ENCODE measurements at places on chromosomes 3 and 15.
A peak's percentile ranks its signal among the peaks of the same experiment; 100 is the strongest.

- no peak for DNase-seq
Measured at GRCh38 chr15:90035840-90036230, 34.7 kb downstream of the ZNF710 start.

- no peak for DNase-seq
Measured at GRCh38 chr3:105970283-105970682, 101.5 kb upstream of the CBLB start.

DNA sequence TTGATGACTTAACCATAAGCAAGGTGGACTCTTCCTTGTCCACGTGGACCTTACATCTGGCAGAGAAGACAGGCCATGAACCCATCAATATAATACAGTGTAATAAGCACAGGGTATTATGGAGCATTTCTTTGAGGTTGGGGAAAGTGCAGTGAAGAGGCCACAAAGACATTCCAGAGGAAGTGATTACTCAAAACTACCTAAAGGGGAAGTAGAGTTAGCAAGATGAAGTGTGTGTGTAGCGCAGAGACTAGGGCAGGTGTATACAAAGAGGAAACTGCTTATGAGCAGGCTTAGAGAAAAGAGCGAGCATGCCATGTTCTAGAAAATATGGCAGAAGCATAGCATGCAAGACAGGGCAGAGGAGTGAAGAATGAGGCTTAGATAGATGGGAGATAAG lies 17.9 kb downstream of the CP start:
- no peak for DNase-seq

GRCh38 chr3:31197941-31198340 lies 303.5 kb upstream of the GADL1 start:
- DNase-seq = no peak

GRCh38 chr3:194374935-194375334 lies 5.4 kb upstream of the LRRC15 start:
- no peak for DNase-seq

GRCh38 chr3:154884952-154885351 lies 195.2 kb upstream of the MME start:
- no peak for DNase-seq

- DNase-seq = peak; percentile 53
Measured at GRCh38 chr3:10992017-10992942, at the start of gene SLC6A1. TSS of gene SLC6A1 (plus strand) at chr3:10992748. CDS start at chr3:11017212, 24,464 bp downstream.

GRCh38 chr15:50068016-50068415 lies 51.0 kb downstream of the ATP8B4 start:
- DNase-seq = no peak

DNA sequence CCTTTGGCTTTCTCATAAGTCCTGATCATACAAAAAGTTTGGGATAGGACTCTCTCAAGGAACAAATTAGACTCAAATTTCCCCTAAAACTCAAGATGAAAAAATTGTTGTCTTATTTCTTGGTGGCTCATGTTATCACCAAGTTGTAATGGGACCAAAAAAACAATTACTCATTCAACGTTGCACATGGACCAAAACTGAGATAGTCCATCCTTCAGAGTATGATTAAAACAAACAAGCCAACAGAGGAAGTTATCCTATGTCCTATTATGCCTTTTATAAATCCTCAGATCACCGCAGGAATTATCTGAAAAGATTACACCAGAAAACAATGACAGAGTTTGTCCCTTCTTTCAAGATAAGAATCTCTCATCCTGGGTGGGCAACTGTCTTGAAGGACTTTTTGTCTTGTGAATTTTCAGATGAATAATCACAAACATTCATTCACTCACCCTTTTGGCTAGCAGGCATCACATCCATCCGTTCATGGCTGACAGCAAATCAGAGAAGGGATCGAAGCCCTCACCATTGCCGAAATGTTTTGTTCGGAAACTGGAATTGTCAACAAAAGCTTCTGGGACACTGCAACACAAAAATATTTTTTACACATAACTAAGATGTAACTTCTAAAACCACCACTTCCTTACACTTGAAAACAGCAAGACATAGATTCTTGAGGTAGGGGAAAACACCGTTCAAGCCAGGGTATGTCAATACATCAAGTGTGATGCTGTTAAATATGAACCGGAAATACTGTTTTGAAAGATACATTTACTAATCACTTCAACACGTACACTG lies 90.4 kb downstream of the FOXP1 start:
- no peak for DNase-seq

DNA sequence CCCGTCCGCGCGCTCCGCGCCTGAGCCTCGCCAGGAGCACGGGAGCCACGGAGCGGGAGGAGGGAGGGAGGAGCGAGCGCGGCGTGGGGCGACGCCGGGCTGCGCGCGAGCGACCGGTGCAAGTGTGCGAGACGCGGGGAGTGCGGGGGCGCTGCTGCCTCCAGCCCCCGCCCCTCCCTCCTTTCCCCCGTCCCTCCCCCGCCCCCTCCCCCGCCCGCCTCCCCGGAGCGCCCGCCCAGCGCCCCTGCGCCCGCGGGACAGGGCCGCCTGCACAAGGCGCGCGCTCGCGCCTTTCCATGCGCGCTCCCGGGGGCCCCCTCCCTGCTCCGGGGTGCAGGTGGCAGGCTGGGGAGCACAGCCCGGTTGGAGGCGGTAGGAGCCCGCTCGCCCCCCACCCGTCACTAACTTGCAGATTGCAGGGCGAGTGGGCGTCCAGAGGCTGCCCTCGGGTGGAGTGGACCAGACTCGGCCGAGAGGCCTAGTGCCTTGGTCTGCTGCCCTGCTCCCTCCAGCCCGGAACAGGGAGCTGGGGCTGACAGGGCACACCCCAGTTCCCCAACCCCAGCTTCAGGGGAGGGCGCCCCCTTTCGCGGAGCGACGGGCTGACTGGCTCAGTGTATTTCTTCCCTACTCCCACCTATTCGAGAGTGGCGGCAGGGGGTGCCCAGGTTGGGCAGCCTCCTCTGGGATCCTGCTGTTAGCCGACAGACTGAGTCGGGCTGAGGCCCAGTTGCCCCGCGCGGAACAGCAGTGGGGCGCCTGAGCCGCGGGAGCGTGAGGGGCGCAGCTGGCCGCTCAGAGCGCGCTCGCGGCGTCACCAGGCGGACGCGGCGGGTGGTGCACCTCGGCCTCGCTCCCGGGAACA lies at the start of gene WNT7A:
TSS of gene WNT7A (minus strand) at position 126 of the 865 bp plus-strand sequence. CDS start 255 bp downstream, outside the sequence.
- DNase-seq = peak; percentile 61

GRCh38 chr3:189517981-189518380 lies 113.2 kb upstream of the TP63 start:
- DNase-seq = no peak

DNA sequence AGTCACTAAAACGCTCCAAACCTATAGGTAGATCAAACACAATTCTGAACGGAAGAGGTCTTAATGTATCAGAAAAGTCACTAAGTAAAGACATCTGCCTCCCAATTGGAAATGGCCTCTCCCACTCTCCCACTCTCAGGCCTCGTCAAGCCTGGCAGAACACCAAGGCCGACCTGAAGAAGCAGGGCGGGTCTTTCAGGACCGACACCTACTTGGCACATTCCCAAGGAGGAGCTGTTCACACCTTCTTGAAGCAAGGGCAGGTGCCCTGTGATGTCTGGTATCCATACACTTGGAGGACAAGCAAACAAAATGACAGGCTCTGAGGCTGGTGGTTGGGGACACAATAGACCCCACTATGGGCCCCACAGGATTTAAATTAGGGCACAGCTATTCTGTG lies 30.0 kb downstream of the XXYLT1 start:
- DNase-seq = no peak

- no peak for DNase-seq
Measured at GRCh38 chr3:41250825-41251224, 51.5 kb downstream of the CTNNB1 start.

DNA sequence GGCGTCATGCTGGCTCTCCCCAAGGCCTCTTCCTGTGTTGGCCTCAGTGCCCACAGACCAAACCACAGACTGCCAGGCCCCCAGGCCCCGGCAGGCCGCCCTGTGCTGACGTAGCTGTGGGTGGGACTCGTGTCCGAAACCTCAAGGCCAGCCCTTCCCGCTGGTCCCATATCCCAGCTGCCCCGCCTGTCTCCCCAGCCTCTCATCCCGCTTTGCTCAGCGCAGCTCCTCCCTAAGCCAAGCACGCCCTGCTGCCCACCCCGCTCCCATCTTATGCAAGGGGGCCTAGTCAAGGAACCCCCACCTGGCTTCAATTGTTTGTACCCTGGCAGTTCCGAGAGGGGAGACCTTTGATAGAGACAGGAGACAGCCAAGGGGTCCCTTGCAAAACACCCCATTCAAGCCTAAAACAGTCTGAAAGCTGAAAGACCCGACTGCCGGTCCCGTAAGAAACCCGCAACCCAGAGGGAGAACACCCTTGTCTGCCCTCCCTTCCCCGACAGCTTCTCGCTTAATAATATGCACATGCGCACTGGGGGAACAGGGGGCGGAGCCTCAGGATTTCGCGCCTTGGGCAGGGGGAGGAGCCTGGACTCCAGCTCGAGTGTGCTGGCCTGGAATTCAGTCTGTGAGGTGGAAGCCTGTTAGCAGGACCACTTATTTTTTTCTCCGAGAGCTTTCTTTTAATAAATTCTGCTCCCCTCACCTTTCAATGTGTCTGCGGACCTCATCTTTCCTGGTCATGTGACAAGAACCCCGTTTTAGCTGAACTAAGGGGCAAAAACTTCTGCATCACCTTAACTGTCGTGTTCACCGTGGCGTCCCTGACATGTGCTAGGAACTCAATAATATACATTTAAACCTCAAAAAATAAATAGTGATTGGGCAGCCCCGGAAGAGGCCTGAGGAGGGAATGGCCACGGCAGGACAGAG lies 17.2 kb downstream of the TNFAIP8L3 start:
- peak; percentile 49 for DNase-seq

- DNase-seq = no peak
Measured at GRCh38 chr15:65008983-65009382, 19.3 kb upstream of the SPG21 start.

- no peak for DNase-seq
Measured at GRCh38 chr3:172629470-172629869, 81.4 kb downstream of the NCEH1 start.

DNA sequence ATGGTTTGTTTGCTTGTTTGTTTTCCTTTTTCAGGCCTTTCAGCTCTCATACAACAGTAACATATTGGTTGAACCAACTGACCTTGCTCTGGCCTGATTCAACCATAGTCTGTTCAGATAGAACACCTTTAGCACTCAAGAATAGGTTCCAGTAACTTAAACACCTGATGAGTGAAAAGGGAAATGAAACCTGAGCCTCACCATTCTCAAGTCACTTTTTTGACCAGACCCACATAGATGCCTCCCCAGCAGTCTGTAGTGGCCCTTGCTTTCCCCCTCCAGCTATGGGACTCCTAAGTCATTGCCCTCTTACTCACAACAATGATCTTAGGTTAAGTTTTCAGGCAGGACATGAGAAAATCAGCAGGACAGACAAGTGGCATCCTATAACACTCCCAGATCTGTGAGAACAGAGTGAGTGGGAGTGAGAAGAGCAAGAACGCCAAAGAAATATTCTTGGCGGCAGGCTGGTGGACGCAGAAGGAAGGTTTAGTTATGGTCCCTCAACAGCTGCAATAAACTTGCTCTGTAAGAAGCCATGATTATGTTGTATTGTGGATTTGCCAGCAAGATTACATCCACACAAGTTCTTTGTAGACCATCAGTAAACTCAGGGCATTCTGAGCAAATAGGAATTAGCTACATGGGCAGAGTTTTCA lies 367.5 kb downstream of the MECOM start:
- no peak for DNase-seq

DNA sequence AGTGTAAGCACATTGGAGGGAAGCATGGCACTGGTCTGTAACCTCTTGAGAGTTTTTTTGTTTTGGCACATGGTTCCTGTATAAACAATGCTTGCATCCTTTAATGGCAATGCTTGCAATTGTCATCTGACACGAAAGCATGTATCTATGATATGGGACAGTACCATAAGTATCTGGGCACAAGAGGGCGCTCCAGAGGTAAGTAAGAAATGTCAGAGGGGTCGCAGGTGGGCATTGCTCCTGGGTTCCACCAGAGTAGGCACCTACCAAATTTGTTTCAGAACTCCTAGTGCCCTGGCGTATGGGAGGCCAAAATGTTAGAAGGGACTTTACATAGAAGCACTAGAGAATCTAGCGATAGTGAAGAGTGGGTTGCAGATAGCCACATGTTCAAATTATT lies 58.7 kb upstream of the BCHE start:
- peak; percentile 54 for DNase-seq

DNA sequence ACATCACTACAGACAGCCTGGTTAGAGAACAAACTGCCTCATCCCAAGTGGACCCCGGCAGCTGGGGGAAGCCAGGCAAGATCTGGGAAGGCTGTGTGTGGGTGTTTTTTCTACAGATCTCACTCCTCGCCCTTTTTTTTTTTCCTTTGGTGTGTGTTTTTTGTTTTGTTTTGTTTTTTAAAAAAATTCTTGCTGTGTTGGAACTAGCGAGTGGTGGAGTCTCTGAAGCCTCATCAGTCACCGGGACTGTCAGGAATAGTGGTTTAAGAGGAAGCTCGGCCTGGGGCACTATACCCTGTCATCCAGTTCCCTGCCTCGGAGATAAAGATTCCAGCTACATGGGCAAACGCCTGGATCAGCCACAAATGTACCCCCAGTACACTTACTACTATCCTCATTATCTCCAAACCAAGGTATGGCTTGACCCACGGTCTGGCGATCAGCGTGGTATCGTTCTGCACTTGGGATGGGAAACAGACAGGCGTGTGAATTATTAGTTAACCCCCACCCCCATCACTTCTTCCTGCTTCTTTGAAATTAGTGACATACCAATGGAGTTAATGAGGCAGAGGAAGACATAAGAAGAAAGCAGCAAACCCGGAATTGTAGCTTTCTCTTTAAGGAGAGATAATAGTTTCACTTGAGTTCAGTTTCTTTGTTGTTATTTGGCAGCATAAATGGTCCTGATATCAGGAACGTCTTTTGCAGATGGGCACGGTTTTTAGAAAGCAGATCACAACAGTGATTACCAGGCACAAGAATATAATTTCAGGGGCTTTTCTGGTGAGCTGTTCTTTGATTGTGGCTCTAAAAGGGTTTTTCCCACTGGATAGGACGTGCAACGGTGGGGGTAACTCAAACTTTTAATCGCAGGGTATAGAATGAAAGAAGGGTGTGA lies 722 bp downstream of the RBMS3 start:
- DNase-seq = peak; percentile 38

DNA sequence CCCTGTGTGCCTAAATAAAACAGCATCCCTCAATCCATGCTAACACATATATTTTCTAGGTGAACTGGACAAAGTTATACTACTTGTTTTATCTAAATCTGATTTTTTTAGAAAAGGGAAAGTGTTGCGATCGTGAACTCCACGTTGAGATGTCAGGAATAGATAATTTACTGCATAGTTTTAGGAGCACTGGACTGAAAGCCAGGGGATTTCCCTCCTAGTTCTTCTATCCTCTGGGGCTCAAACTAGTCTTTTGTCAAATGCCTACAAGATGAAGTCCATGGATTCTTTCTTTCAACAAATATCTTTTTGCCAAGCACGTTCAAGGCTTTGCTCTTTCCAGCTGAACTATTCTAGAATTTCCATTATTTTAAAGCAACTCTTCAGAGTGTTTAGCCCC lies 617 bp upstream of the HPS3 start:
- no peak for DNase-seq

- no peak for DNase-seq
Measured at GRCh38 chr15:89184357-89184756, 37.0 kb downstream of the RLBP1 start.

GRCh38 chr15:57696146-57696545 lies 10.4 kb upstream of the POLR2M start:
- DNase-seq = no peak
